NCI-H510A (cell line): ENCODE measurements at places on chromosomes 3 and 15.

DNA sequence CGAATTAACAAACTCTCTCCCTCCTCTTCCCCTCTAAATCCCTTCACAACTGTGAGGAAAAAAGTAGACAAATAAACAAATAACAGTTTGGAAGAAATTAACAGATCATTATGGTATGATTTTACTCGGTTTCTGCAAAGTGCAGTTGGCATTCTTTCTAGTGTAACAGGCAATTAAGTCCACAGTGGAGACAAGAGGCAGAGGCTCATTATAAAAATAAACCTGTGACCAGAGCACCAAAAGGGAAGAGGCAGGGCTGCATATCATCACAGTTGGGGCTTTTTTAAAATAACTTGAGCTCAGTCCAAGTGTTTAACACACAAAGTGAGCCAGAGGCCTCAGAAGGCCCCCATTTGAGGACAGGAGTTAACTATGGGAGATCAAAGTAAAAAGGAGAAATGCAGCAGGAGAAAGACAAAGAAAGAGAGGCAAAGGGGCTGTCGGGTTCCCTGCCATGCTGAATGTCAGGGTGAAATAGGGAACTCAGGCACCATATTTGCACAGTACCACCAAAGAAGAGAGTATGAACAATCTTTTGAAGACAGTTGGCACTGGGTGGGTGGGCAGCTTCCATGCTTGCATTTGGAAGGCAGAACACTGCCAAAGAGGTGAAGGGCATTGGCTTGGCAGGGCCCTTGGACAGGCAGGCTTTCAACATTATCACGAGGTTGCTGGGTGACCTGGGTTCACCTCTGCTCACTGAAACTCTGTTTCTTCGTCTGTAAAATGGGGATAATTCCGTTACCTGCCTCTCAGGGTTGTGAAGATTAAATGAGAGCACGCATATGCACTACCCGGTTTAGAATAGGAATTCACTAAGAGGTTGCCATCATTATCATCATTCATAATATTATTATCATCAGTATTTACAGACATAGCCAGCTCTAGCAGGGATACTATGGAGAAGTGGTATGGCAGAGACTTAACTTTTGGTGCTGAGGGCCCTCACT is 134.5 kb downstream of the MEX3B start:
- DNase-seq: no peak

- DNase-seq: no peak
Observed at GRCh38 chr3:195441992-195442572, 738 bp downstream of the ACAP2 start.

GRCh38 chr3:106593381-106593780 is 724.6 kb upstream of the CBLB start:
- DNase-seq: no peak

GRCh38 chr3:19248143-19248542 is 99.8 kb downstream of the KCNH8 start:
- DNase-seq: no peak

- DNase-seq: no peak
Observed at GRCh38 chr3:66592927-66593625, 92.3 kb upstream of the LRIG1 start.

DNA sequence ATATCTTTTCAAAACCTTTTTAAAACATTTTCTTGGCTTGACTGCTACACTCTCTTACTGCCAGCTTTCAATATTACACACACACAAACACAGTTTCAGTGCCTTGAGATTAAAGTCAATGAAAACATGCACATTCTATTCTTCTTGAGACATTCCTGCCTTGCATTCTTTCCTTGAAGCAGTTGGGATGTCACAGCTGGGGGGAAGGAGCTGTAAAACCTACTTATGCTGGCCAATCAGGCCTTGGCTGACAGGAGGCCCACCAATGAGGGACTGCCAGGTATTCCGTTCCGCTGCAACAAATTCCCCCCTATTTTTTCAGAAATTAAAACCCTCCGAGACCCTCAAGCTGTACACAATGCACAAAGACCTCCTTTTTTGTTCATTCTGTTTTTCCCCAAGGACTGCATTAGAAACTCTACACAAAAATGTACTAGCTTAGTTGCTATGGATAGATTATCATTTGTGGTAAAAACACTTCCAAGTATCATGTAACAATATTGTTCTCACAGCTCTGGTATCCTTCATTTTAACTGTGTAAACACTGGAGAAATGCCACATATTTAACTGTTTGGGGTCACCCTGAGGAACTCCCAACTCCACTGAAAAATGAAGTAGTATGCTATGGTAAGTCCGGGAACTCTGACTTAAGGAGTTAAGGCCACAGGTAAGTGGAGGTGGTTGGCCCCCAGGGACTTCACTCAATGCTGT is 18.5 kb downstream of the FSTL1 start:
- DNase-seq: no peak

DNA sequence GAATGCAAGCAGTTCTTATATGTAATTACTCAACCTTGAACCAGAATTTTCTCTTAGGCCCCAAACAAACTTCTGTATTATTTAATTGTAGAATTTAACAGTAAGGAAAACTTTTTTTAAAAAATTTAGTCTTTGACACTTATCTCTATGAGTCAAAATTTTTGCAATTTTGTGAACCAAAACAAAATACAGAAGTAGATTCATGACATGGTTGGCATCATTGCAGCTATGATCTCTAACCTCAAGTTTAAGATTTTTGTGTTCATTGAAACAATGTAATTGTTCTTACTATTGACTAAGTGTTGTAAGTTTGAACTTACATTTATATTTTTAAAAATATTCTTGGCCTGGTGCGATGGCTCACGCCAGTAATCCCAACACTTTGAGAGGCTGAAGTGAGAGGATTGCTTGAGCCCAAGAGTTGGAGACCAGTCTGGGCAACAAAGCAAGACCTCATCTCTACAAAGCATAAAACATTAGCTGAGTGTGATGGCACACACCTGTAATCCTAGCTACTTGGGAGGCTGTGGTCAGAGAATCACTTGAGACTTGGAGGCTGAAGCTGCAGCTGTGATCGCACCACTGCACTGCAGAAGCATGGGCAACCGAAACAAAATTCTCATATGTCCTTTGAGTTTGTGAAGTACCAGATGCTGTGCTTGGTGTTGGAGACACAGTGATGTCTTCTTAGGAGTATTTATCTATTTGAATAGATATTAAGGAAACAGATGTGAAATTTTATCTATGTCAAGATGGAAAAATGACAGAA is 39.7 kb downstream of the STT3B start:
- no peak for DNase-seq

- DNase-seq: no peak
Observed at GRCh38 chr3:30174357-30174756, 432.0 kb upstream of the TGFBR2 start.

DNA sequence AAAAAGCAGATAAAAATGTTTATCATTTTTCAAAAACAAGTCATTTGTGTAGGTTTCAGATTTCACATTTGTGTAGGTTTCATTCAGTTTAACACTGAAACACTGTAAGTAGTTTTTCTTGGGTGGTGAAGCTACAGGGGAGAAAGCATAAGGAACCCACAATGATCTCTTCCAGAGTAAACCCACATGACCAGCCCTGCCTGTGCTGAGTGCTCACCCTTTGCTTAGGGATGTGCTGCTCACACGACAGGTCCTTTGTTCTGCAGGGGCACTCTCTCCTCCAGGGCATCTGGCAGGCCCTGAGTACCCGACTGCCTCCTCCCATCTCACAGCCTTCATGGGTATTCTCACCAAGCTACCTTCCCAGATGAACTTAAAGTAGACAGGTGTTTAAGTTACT is 28.9 kb downstream of the ZXDC start:
- DNase-seq: no peak

GRCh38 chr3:60475096-60475495 is 776.2 kb downstream of the FHIT start:
- no peak for DNase-seq

DNA sequence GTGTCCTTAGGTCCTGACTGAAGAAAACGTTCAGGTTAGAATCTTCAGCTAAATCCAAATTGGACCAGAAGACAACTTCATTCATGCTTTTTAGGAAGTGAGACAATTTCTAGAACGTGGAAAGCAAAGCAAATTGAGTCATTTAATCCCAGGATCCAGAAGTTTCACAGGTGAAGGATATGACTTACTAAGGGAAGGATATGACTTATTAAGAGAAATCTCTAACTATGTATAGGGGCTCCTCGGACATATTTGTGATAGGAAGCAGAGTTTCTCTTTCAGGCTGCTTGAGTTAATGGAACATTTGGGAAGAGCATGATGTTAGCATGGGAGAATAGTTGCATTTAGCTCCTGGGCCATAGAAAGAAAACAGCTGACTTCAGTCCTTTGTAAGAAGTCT is 16.1 kb upstream of the PLOD2 start:
- no peak for DNase-seq

GRCh38 chr15:68482246-68482645 is 50.3 kb upstream of the ITGA11 start:
- DNase-seq: no peak

DNA sequence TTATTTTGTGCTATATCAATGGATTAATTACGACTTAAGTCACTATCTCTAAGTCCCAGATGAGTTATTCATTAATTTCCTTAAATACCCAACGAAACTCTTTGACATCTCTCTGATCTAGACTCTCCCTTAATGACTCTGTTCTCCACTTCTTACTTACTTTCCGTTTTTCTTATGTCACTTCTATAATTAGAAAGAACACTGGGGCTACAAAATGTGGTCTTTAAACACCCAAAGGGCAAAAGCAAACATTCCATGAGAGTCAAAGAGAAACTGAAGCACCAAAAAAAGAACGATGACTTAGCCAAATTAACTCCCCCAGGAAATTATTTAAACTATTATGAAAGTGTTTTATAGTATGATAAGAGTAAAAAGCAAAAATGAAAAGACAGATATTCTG is 166.4 kb upstream of the UBE2E2 start:
- DNase-seq: no peak

DNA sequence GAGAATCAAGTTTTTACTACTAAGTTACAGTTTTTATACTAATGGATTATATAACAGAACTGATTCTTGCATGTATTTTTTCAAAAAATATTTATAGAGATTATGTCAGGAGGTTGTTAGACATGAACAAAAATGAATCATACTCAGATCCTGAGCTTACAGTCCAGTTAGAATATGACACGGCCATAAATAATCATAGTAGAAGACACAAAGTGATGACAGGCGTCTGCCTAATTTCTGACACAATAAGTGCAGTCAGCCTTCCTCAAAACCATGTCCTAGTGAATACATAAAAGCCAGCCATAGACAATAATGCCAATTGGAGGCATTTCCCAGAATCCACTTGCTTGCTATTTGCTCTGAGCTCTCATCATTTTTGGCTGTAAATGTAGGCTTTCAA is 81.7 kb upstream of the POU1F1 start:
- DNase-seq: no peak

DNA sequence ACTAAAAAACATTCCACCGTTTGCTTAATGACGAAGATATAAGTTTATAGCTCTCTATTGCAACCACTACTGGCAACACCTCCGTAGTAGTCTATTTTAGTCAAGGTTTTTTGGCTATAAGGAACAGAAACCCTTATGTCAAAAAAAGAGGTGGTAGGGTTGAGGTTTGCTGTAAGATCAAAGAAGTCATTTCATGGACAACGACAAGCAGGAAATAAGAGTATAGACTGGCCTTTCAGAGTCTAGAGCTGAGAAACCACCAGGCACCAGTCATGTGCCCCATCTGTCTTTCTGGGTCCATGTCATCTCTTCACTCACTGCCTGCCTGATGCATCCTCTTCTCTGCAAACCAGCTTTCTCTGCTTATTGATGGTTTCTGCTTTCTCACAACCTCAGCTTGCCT is 42.7 kb downstream of the THBS1 start:
- no peak for DNase-seq

- DNase-seq: no peak
Observed at GRCh38 chr15:90075420-90076289, 26.6 kb downstream of the IDH2 start.

GRCh38 chr3:192259661-192260060 is 467.7 kb downstream of the FGF12 start:
- no peak for DNase-seq

DNA sequence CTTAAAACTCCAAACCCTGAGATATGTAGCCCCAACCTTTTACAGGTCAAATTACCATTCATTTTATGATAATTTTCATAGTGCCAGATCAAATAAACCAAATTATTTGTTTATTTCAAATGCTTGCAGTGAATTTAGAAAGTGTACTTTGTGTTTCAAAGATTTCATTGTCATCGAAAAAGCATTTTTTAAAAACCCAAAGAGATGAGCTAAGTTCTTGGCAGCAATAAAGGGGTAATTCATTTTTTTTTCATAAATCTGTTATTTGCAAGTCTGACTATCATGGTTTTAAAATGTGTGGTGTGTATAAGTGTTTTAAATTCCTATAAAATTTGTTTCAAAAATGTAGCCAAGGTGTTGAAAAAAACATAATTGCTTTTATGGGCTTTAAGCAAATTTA is 17.2 kb downstream of the PTX3 start:
- DNase-seq: no peak

GRCh38 chr15:33955945-33956344 is 12.4 kb upstream of the CHRM5 start:
- DNase-seq: peak; percentile 79

GRCh38 chr3:171103185-171103584 is 76.7 kb upstream of the SLC2A2 start:
- DNase-seq: no peak

GRCh38 chr15:66008940-66009562 is 139.8 kb downstream of the RAB11A start:
- no peak for DNase-seq

- no peak for DNase-seq
Observed at GRCh38 chr3:174854987-174855386, 4.1 kb upstream of the NAALADL2 start.

- DNase-seq: no peak
Observed at GRCh38 chr15:90207252-90207651, 6.1 kb downstream of the SEMA4B start.

- no peak for DNase-seq
Observed at GRCh38 chr15:25931851-25932250, 68.7 kb upstream of the ATP10A start.

GRCh38 chr15:56792211-56792610 is 58.9 kb upstream of the ZNF280D start:
- DNase-seq: no peak

GRCh38 chr3:87949189-87949878 is 109.5 kb downstream of the CGGBP1 start:
- no peak for DNase-seq

DNA sequence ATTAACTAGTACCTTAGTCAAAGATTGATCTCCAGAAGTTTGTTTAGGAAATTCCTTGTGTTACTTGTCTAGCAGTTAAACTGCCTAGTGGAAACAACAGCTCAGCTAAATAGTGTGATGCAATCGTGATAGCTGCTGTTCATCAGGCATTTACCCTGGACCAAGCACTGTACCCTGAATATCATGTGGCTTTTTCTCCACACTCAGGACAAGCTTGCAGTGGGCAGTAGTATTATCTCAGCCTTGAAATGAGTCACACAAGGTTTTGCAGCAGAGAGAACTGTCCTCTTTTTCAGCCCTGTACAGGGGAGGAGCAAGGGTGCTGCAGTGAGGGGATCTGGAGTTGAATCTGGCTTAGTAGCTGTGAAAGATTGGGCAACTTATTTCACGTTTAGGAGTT is 208.4 kb downstream of the TP63 start:
- no peak for DNase-seq
